ENCODE measurements at places on chromosomes 6 and 20.
A peak's percentile ranks its signal among the peaks of the same experiment; 100 is the strongest.

- DNase-seq, result no peak
These were observed 17.0 kb upstream of the SLA2 start for GRCh38 chr20:36663031-36663430.

- no peak for DNase-seq
These were observed 2.1 kb upstream of the TRERF1 start for GRCh38 chr6:42453654-42454427.

GRCh38 chr6:105901583-105901982 is 184.6 kb upstream of the PRDM1 start:
- no peak for DNase-seq

GRCh38 chr6:169943241-169944060 is 192.0 kb downstream of the ERMARD start:
- no peak for DNase-seq

GRCh38 chr20:24953621-24954133 is 4.6 kb downstream of the CST7 start:
- no peak for DNase-seq

DNA sequence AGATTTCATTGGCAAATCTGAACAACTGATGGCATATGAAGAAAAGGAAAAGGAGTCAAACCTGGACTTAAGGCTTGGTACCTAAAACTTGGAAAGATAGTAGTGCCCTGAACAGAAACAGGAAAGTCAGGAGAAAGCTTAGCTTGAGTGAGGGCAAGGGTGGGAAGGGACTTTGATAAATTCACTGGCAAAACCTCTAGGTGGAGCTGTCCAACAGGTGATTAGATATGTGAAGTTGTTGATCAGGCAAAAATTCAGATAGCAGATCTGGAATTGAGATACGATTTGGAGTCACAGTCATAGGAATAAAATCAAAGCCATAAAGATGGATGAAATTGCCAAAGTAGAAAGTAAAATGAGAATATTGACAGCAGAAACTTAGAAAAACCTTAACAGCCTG is 16.1 kb upstream of the ZNF292 start:
- peak; percentile 4 for DNase-seq

DNA sequence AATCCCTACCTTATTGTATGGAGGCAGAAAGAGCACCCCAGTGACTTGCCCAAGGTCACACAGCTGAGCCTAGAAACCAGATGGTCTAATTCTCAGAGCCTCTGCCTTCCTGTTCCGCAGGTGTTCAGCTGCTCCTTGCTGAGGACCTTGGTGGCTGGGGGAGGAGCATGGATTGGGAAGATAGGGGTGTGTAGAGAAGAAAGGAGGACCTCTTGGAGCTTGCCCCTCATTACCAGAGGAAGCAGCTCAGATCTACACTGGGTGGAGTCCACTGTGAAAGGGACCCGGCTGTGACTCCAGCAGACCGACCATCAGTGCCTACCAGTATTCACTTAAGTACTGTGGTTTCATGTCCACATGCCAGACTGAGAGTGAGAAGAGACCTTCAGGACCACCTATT is 15.2 kb downstream of the FOXP4 start:
- DNase-seq, result no peak

DNA sequence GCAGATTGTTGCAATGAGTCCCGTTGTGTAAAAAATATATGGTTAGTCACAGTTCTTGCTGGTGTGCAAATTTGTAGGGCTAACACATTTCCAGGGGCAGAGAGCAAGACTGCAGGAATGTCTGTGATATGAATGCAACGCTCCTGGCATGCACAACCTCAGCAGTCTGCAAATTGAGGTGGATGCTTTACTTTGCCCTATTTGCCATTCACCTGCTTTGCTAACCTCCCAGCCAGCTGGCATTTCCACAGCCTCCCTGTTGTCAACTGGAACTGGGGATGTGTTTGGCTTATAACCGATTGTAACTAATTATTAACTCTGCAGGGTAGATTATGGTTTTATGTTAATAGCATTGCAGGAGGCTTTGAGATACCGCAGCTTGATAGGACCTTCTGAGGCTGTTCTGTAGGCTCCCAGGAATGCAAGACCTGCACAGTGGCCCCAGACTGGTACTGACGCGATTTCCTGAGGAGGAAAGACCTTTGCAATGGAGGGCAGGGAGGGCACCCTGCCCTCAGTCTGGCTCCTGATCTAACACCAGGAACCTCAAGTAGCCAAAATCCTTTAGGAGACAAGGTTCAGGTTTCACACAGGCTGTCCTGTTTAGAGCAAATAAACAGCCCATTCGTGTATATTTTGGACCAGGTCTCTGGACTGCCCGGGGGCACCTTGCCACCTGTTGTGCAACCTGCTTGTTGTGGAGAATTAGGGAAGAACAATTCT is 53.4 kb downstream of the EDN1 start:
- DNase-seq, result no peak

DNA sequence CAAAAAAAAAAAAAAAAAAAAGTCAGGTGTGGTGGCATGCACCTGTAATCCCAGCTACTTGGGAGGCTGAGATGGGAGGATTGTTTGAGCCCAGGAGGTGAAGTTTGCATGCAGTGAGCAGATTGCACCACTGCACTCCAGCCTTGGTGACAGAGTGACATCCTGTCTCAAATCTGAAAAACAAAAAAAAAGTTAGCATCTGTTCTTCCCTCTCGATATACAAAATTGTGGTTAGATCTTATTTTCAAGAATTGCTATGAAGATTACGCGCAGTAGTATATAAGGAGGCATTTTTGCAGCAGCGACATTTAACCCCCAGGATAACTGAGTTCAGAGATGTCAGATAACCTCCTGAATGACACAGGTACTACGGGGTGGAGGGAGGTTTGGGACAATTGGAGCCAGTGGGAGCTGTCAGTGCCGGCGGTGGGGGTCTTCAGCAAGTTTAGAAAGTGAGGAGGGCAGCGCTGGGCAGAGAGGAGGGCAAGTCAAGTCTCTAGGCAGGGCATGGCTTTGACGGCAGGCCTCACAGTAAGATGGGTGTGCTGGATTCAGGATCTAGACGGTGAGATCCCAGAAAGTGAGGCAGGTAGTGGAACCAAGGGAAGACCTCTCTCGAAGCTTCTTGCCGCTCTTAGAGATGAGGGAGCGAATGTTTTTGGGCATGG is 26.2 kb upstream of the MRPS18A start:
- DNase-seq, result no peak

GRCh38 chr6:169045486-169045885 is 208.2 kb downstream of the THBS2 start:
- no peak for DNase-seq

GRCh38 chr6:76509397-76509796 is 436.9 kb upstream of the IMPG1 start:
- DNase-seq, result no peak

GRCh38 chr6:14676064-14676463 is 558.5 kb downstream of the CD83 start:
- DNase-seq, result no peak

GRCh38 chr6:3635482-3635881 is 116.0 kb downstream of the PXDC1 start:
- DNase-seq, result no peak

DNA sequence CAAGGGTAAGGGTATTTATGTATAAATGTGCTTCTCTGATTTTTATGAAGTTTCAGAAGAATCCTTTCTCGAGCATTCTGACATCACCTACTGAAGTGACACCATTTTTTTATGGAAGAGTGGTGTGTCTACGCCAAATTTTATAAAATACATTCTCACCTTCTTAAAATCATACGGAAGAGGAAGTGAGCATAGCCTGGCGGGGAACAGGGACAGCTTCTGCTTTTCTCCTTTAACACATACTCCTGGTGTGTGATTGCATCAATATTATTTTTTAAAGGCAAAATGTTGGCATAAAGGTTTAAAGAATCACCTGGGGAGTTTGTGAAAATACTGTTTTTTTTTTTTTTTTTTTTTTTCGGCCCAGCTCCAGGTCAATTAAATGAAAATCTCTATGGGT is 733.6 kb upstream of the MAN1A1 start:
- no peak for DNase-seq

GRCh38 chr6:3057063-3057770 is 11.1 kb upstream of the RIPK1 start:
- no peak for DNase-seq

- DNase-seq, result no peak
These were observed 301.4 kb upstream of the TBX18 start for GRCh38 chr6:85065831-85066230.

DNA sequence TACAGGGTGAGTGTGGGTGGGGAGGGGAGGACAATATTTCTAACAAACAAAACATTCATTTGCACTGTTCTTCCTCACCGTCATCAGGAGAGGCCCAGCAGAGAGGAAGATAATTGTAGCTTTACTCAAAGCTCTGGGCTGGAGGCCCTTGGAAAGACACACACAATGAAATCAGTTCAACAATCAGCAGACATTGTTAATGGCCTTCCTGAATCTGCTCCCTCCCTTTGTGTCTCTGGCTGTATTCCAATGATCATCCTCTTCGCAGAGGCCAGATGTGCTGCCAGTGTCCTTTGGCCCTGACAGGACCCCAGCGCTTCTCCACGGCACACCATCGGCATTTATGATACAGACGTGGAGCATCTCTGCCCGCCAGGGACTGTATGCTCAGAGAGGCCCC is 44.6 kb upstream of the LRFN2 start:
- no peak for DNase-seq

DNA sequence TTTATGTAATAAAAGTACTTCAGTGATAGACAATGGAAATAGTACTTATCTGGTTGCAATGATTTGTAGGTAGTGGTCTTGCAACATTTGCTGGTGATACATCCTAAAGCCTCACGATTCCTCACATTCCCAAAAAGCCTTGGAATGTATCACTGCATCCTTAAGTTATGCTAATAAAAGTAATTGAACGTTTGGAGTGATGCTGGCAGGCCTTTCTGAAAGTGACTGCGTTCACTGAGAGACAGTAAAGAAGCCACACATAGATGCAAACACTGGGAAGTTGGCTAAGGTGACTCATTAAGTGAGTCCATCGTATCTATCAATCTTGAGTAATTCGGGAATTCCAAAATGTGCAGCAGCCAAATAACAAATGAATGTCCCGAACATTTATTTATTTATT is 444.1 kb upstream of the SOX4 start:
- no peak for DNase-seq

GRCh38 chr6:69835414-69836179 is 30.8 kb upstream of the COL19A1 start:
- no peak for DNase-seq

DNA sequence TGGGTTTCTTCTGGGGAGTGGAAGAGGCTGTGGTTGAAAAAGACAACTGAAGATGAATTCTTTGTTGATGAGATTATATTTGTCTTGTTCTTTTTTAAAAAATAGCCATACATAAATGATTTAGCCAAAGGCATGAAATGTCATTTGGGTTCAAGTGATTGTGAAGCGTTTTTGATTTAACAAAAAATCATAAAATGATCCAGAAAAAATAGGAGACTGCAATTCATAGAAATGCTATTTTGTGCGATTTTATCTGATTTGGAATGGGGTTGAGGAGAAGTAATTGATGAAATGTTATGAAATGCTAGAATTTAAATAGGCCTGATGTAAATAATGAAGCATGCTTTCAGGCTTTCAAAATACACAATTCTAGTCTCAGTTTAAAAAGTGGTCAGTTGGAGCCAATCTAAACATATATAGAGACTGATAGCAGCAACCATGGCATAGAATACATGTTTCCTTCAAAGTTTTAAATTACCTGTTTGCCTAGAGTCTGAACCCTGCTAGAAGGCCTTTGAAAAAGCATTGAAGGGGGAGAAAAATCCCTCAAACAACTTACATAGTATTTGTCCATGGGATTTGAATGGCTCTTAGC is 21.8 kb downstream of the PFDN4 start:
- no peak for DNase-seq

GRCh38 chr6:107977283-107977682 is 19.3 kb upstream of the SEC63 start:
- DNase-seq, result no peak

DNA sequence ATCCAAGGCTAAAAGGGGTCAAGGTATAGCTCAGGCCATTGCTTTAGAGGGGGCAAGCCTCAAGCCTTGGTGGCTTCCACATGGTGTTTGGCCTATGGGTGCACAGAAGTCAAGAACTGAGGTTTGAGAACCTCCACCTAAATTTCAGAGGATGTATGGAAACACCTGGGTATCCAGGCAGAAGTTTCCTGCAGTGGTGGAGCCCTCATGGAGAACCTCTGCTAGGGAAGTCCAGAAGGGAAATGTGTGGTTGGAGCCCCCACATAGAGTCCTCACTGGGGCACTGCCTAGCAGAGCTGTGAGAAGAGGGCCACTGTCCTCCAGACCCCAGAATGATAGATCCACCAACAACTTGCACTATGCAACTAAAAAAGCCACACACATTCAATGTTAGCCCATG is 678.7 kb upstream of the ADGRB3 start:
- no peak for DNase-seq

DNA sequence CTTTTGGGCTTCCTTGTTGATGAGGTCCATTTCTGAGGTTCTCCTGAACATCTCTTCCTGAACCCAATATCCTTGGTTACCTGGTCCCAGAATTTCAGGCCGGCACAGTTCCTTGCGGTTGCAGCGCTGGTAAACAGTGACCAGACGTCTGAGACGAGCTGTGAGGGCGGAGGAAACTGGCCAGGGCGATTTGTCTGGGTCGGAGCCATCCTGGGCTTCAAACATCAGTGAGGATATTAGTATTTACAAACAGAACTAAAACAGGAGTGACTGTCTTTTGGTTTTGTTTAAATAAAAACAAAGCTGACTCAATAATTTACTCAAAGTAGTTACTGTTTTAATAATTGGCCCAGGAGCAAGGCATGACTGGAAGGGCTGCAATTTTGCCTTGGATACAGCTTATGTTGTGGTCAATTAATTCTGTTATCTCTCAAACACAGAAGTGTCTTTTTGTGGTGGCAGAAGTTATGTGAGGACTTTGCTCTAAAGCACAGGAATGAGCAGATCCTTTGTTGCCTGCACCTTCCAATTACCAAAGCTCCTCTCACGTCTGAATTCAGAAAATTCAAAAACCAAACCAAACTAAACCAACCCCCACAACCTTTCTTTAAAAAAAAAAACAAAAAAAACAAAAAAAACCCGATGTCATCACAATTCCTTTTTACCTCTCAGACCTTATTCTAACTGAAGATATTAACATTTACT is 58.7 kb upstream of the EMILIN3 start:
- no peak for DNase-seq

GRCh38 chr20:59829054-59829785 is 104.2 kb downstream of the SYCP2 start:
- DNase-seq, result no peak

DNA sequence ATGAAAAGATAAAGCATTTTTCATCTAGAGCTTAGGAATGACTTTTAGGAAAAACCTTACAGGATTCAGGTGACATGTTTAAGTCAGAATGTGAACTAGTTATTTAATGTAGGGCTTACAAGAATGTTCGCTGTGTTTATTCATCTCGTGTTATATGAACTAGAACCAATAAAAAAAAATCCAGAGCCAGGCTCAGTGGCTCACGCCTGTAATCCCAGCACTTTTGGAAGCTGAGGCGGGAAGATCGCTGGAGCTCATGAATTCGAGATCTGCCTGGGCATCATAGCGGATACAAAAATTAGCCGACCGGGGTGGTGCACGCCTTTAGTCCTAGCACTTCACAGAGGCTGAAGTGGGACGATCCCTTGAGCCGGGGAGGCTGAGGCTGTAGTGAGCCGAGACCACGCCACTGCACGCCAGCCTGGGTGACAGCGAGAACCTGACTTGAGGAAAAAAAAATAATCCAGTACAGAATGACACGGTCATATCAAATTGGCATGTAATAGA is 46.3 kb downstream of the OR2B2 start:
- DNase-seq, result no peak

- no peak for DNase-seq
These were observed 7.9 kb downstream of the EPB41L1 start for GRCh38 chr20:36162272-36162966.
